ENCODE measurements at places on chromosomes 4 and X.
A peak's percentile ranks its signal among the peaks of the same experiment; 100 is the strongest.

- DNase-seq = peak; percentile 37
Observed at GRCh38 chr4:78058591-78059523, 1.7 kb downstream of the FRAS1 start.

- DNase-seq = no peak
Observed at GRCh38 chrX:153782313-153782712, 1.5 kb downstream of the SRPK3 start.

GRCh38 chrX:71100581-71101505 lies 5.2 kb downstream of the FOXO4 start:
- DNase-seq = no peak

DNA sequence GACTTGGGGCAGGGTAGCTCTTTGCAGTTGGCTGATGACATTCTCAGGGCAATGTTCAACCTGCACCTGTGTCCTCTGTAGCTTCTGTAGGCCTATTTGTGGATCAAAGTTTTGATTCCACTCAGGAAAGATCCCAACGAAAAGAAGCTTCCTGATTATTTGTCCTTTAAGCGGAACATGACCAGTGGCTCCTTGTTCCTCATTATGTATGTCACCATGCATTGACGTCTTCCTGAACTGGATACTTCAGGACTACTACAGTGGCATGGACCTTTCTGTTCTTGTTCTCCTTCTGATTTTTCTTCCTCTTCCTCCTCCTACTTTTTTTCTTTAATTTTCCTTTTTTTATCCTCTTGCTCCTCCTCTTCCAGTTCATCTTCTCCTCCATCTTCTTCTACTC lies 62.4 kb downstream of the NBDY start:
- no peak for DNase-seq

DNA sequence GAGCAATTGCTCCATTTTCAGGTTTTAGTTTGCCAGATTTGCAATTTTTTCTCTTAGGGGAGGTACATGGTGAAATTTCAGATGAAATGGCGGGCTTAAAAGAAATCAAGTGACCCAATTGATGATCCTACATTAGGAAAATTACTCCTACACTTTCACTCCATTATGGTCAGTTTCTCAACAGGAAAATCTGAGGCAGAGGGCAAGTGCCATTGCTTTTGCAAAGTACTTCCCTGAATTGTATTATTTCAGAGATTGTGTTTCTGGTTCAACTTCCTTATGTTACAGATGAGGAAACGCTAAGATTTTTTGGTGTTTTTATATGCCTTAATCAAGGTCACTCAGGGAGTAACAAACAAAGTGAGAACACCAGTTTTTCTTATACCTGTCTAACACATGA lies 302.2 kb downstream of the ARAP2 start:
- DNase-seq = no peak

GRCh38 chrX:67543818-67544217 lies at the start of gene AR:
TSS of gene AR (plus strand) at chrX:67544021. CDS start at chrX:67545147, 1,126 bp downstream.
- DNase-seq = peak; percentile 15

DNA sequence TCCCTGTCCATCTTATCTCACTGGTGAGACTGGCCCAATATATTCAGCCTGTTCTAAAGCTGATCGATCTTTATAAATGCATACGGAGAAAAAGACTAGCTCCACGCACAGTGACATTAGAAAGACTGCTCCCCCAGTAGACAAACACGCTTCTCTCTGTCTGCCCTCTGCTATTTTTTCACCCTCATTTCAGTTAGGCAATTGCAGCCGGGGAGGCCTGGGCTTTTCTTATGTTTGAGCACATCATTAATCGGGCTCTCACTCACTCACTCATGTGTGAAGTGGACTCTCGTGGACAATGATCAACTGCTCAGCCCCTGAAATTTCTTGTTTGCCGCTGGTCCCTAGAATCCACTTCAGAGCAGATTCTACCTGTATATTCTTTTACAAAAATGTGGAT lies 824.7 kb upstream of the TENM3 start:
- DNase-seq = no peak

DNA sequence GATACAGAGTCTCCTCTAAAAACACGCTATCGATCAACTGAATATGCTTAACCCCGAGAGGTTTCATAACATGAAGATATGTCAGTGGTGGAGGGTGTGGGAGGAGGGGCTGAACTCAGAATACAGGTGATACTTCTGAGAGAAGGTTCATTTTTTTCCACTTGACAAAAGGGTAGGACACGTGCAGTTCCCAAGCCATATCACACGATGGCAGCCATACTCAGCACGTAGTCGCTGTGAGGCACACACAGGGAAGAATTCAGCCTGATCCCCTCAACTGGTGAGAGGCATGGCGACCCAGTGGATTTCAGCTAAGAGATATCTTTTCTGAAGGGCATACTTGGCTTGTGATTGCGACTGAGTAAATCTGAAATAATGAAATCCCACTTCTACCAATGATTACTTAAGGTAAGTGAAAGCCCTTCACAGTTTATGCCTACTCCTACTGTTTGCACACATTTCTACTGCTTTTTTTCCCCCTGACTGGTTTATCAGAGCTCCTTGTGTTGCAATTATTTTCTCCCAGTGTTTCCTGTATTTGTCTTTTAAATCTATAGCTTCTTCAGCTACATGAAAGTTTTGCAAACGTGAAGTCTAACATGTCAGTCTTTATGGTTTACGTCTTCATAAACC lies 133.1 kb downstream of the CORIN start:
- peak; percentile 17 for DNase-seq

DNA sequence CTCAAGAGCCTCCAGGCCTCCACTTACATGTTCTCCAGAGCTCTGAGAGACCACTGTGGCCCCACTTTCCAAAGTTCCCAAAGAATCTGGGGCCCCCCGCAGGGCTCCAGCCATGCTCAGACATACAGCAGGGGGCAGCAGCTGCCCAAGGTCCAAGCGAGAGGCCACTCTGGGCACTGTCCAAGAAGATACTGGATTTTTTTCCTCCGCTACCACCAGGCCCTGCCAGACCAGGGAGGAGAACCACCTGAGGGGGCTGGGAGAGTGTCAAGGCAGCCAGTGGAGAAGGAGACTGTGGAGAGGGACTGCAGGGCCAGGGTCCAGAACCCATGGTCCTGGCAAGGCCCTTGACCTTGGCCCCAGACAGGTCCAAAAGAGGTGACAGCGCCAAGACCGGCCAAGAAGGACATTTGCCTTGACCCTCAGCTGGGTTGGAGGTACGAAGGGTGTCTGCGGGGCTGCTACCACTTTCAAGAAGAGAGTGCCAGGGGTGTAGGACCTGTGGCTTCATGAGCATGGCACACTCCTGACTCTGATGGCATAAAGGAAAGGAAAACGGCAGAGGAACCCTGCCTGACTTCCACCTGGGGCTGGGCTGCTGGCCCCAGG lies 5.3 kb downstream of the EMD start:
- no peak for DNase-seq

GRCh38 chr4:128386761-128387599 lies 99.4 kb upstream of the PGRMC2 start:
- peak; percentile 94 for DNase-seq

DNA sequence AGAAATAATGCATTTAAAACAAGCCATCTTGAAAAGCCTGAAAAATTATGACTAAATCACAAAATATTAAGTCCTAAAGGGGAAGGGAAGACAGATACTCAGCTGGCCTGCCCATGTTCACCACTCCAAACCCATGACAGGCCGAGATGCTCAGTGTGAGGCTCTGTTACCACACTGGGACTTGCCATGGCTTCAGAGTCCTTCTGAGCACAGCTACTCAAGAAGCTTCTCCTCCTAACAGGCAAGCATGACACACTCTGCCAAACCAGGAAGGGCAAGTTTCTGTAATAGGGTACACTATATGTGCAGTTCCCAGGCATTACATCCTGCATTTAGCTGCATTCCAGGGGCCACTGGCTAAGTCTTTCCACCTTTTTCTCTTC lies 34.0 kb upstream of the CYBB start:
- no peak for DNase-seq

DNA sequence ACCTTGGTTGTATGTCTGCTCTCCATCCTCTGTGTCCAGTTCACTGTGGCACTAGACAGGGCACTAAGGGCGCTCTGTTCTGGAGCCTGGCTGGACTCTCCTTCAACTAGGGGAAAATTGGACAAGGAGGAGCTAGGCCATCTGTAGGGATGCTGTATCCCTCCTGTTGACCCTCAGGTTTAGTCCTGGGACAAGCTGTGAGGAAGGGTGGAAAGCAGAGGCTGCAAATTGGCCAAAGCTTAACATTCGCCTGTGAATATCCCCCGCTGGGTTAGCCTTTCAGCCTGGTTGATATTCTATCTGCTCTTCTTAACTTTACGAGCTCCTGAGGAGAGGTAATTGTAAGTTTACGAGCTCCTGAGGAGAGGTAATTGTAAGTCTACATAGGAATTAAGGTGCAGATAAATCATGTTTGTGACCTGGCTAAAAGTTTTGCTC lies 64.4 kb upstream of the ENPEP start:
- no peak for DNase-seq

DNA sequence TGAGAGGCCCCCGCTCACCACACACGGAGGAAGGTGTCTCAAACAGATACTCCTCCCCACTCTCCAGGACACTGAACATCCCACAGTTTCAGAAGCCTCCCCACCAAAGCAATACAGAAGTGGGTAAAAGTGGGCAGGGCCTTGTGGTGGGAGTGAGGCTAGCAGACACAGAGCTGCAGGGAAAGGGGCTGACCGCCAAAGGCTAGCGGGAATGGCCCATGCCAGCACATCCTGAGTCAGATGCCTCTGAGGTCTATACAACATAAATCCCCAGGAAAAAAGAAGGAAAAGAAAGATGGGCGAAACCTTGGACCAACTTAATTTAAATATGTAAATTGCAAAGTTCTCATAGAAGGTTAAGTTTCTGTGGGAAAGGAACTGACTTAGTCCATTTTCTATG lies 21.9 kb upstream of the ARHGAP10 start:
- DNase-seq = no peak

- DNase-seq = no peak
Observed at GRCh38 chrX:34379891-34380290, 247.8 kb upstream of the FAM47A start.

DNA sequence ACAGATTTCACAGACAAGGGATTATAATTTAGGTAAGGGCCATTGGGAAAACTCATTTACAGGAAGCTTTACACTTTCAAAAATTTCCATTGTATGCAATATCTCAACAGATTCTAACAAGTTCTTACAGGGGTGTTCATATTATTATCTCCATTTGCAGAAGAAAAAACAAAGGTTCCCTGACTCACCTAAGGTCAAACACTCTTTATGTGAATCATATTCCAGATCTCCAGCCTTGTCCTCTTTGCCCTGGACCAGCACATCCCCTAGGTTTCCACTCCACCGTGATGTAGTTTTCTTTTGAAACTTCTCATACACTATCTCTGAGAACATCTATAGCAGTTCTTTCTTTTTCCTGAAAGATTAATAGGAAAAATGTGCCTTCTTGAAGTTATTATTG lies 96.4 kb upstream of the HS3ST1 start:
- DNase-seq = no peak

GRCh38 chr4:187687697-187688096 lies 307.9 kb upstream of the ZFP42 start:
- DNase-seq = no peak

DNA sequence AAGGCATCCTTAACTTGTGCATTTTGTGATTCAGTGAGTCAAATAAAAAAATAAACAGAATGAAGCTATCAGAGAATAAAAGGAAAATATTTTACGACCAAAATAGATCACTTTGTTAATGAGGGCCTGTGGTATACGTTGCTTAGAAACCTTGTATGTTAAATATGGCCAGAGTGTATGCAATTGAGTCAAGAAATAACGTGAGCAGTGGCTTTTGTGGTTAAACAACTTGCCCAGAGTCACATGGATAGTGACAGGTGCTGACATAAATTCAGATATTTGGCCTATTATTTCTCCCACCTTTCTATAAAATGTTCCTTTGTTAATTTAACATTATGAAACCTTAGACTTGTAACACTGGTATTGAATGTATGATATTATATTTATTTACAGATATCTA lies 393.4 kb downstream of the PABPC4L start:
- no peak for DNase-seq

GRCh38 chr4:47315346-47315745 lies 148.2 kb downstream of the COMMD8 start:
- DNase-seq = no peak

DNA sequence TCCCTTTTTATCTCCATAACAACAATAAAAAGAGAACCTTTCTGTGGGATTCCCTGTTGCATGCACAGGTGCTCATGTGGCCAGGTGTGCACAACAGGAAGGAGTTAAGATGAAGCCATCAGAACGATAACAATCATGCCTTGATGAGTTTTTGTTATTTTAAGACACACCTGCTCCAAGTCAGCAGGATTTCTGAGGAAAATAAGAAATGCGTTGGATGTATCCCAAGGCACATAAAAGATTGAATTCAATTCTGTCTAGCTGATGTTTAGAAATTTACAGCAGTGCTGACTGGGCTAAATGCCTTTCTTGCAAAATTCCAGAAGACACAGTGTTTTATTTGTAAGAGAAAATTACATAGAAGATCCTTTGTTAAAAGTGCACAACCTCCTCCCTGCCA lies 1678.2 kb downstream of the ARAP2 start:
- DNase-seq = no peak

DNA sequence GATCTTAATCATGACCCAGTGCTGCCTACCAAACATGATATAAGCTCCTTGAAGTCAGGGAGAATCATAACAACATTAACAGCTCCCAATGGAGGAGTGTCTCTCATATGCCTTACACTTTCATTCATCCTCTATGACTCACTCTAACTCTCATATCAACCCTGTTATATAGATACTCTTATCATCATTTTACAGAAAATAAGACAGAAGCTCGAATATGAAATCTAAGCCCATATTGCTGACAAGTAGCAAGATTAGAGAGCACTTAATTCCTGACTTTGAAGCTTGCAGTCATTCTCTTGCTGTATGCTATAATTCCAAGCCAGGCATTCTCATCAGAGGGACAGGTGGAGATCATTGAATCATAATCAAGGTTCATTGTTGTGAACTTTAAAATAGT lies 476.7 kb upstream of the ATOH1 start:
- DNase-seq = no peak

DNA sequence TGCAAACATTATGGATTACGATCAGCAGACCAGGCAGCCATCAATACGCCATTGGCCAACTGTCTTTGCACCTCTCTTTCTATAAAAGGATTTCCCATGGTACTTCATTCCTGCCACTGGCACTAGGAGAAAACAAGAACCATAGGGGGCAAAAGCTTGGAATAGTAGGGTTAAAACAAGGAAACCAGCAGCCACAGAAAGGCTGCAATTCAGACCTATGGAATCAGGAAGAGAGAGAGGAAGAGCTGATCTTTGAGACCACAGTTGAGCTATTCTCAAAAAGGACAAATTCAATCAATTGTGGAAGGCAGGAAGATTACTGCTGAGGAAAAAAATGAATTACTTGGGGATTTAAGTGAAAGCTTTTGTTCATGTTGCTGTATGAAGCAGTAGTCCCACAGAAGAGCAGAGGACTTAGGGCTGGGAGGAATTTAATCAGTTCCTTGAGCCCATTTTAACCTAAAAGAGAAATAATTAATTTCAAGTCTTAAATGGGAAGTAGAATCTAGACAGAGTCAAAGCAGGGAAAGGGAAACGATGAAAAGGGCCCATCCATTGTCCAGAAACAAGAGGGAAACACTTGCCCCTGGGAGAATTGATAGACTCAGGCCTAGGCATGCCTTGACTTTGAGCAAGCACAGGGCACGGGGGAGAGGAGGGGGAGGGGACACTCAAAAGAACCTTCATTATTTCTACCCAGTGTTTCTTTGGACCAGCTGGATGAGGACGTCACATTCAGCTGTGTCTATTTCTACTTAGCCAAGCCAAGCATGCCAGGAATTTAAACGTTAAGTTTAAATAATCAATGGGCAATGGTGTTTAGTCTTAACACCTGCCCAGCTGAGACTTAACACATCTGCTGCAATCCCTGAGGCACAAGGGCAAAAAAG lies 50.7 kb downstream of the SCD5 start:
- DNase-seq = no peak

GRCh38 chr4:1862055-1862911 lies 6.3 kb upstream of the LETM1 start:
- no peak for DNase-seq

Data from AG08395 (cell line).